ENCODE measurements at places on chromosomes 1 and 21. TPM values are rescaled to one million over a fixed set of nuclear protein-coding genes. Genes with fewer than 3 reads are reported as not detected.

The SLC44A3 gene
- 0.17 TPM for total RNA-seq

The SAMSN1 gene
- total RNA-seq, result not detected

The RAP1GAP gene
- total RNA-seq, result not detected

The WARS2 gene
- 12.4 TPM for total RNA-seq

The PROX1 gene
- not detected for total RNA-seq

The RHCE gene
- total RNA-seq, result 0.50 TPM

The CFHR5 gene
- not detected for total RNA-seq

The A3GALT2 gene
- not detected for total RNA-seq

The CD2 gene
- not detected for total RNA-seq

The TIAM1 gene
- total RNA-seq, result 0.59 TPM

The C8B gene
- total RNA-seq, result not detected

The SMCP gene
- not detected for total RNA-seq

The HIVEP3 gene
- 1.9 TPM for total RNA-seq

The GLUL gene
- total RNA-seq, result 474 TPM

The ARMH1 gene
- total RNA-seq, result not detected

The LCE1E gene
- not detected for total RNA-seq

The TNFRSF25 gene
- total RNA-seq, result 5.2 TPM

The IFNLR1 gene
- total RNA-seq, result not detected

The NPPA gene
- total RNA-seq, result not detected

The RGS5 gene
- 1.0 TPM for total RNA-seq

The ANKRD34A gene
- total RNA-seq, result 0.59 TPM

The SH2D5 gene
- total RNA-seq, result 5.5 TPM

The B3GALT5 gene
- under 0.01 TPM for total RNA-seq

The PROK1 gene
- total RNA-seq, result not detected

The OR6K3 gene
- not detected for total RNA-seq

The PRELP gene
- under 0.01 TPM for total RNA-seq

The CKS1B gene
- 222 TPM for total RNA-seq

The PGLYRP4 gene
- not detected for total RNA-seq

The RHBDL2 gene
- not detected for total RNA-seq

The DDX59 gene
- 12.3 TPM for total RNA-seq

The SHISAL2A gene
- not detected for total RNA-seq

The CYYR1 gene
- 3.9 TPM for total RNA-seq

The CELA2B gene
- total RNA-seq, result not detected

The MPZ gene
- total RNA-seq, result 1.3 TPM

The SLC30A7 gene
- 23.2 TPM for total RNA-seq

The TMEM269 gene
- total RNA-seq, result under 0.01 TPM

The KCNE1 gene
- total RNA-seq, result 0.45 TPM

The MORN1 gene
- total RNA-seq, result 3.7 TPM

The LCE1D gene
- total RNA-seq, result not detected

The MCOLN2 gene
- total RNA-seq, result 0.45 TPM

The ESPN gene
- not detected for total RNA-seq

All from bronchus fibroblast of lung (primary cell).